ENCODE measurements at places on chromosomes 5 and 9. TPM values are rescaled to one million over a fixed set of nuclear protein-coding genes. Genes with fewer than 3 reads are reported as not detected.

PAEP gene
- total RNA-seq: not detected

CARD19 gene
- 27.5 TPM for total RNA-seq

TEX48 gene
- total RNA-seq: not detected

GPR151 gene
- not detected for total RNA-seq

TBC1D2 gene
- 2.0 TPM for total RNA-seq

CAMK2A gene
- 17.1 TPM for total RNA-seq

ARID3C gene
- total RNA-seq: not detected

UQCRQ gene
- total RNA-seq: 1,987 TPM

PCDHA6 gene
- total RNA-seq: not detected

FGF1 gene
- total RNA-seq: 42.7 TPM

WNK2 gene
- 222 TPM for total RNA-seq

VDAC1 gene
- 475 TPM for total RNA-seq

CD180 gene
- total RNA-seq: 0.65 TPM

FST gene
- 5.8 TPM for total RNA-seq

C5orf63 gene
- total RNA-seq: 11.1 TPM

GRCh38 chr9:15642369-15642962, 89.6 kb downstream of the CCDC171 start:
- DNase-seq: no peak

DNA sequence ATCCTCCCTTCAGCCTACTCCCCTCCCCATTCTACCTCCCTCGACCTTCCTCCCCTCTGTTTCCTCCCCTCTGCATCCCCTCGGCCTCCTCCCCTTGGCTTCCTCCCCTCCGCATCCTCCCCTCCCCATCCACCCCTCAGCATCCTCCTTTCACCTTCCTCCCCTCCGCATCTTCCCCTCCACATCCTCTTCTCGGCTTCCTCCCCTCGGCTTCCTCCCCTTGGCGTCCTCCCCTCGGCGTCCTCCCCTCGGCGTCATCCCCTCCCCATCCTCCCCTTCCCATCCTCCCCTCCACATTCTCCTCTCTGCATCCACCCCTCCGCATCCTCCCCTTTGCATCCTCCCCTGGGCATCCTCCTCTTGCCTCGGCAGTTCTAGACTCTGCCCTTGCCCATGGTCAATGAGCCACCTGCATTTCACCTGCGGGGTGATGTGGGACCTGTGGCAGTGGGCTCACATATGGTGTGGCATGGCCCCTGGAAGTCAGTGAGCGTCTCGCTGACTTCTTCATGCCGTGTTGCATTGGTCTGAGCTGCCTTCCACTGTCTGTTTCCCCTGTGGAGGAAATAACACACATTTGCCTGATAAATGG, 113.0 kb downstream of the WNK2 start:
- DNase-seq: no peak

- DNase-seq: no peak
Measured at GRCh38 chr9:8764051-8764450, 964.5 kb upstream of the DMAC1 start.

GRCh38 chr5:60961685-60962084, 16.7 kb downstream of the NDUFAF2 start:
- DNase-seq: no peak

DNA sequence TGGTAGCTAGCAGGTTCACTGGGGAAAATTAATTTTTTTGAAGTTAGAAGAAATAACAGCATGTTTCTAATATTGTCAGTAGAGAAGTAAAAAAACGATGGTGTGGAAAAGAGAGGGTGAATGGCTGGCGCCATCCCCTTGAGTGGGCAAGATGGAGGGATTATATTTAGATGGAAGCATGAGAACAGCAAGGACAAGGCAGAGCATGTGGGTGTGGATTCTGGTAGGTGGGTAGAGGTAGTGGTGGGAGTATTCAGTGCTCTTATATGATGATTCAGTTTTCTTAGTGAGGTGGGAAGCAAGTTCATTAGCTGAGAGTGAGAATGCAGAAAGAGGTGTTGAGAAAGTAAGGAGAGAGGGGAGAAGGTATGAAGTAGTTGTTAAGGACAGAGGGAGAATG, 188.1 kb downstream of the GABRB2 start:
- DNase-seq: no peak

DNA sequence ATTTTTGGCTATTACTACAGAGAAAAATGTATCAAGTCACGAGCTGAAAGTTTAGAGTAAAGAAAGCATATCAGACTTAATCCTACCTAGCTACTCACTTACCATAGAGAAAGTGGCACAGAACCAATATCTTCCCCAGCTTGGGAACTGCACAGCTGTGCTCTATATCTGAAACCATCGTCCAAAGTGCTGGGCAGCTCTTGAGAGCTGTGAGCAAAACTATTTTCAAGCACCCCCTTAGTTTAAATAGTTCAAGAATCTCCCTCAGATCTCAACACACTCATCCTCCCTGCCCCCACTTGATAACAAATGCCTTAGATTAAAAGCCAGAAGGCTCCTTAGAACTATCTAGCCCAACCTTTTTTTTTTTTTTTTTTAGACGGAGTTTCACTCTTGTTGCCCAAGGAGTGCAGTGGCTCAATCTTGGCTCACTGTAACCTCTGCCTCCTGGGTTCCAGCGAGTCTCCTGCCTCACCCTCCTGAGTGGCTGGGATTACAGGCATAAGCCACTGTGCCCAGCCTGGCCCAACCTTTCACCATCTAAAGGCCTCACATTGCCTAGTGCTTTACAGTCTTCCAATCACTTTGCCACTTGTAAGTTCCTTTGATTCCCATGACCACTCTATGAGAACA, 94.2 kb upstream of the APC start:
- DNase-seq: no peak

GRCh38 chr5:170849374-170849773, 12.4 kb upstream of the RANBP17 start:
- DNase-seq: no peak

GRCh38 chr9:99011161-99011709, 67.5 kb downstream of the COL15A1 start:
- no peak for DNase-seq

- DNase-seq: no peak
Measured at GRCh38 chr9:3698531-3698930, 172.7 kb upstream of the RFX3 start.

DNA sequence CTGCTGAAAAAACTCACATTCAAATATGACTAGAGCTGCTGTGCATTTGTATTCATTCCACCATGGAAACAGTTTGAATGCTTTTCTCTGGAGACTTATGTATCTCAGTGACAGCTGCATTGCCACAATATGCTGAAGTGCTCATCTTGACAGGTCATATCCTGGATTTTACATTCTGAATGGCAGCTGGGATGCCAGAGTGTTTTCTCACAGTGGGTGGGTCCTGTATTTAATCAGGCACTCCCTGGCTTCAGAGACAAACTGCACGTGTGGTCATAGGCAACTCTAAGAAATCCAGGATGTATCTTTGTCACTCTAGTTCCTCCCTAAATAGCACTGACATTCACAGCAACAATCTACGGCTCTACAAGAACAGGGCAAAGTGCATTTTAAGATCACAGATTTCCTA, 75.6 kb downstream of the ST8SIA4 start:
- DNase-seq: no peak

- DNase-seq: no peak
Measured at GRCh38 chr5:134603059-134603458, 29.6 kb downstream of the SAR1B start.

DNA sequence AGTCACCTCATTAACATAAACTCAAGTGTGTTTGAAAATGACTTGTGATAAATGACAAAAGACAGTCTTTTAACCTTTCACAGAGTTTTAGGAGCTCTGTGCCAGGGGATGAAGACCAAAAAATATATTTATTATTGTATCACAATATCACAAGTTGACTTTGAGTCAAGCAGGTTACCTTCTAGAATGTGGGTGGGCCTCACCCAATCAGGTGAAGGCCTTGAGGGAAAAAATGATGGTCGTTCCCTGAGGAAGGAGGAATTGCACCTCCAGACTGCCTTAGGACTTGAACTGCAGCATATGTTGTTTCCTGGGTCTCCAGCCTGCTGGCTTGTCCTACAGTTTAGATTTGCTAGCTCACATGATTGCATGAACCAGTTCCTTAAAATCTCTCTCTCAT, 41.6 kb upstream of the PANK3 start:
- DNase-seq: no peak

GRCh38 chr5:54315736-54316528, 5.6 kb upstream of the ARL15 start:
- DNase-seq: no peak

- no peak for DNase-seq
Measured at GRCh38 chr9:94909250-94909894, 182.9 kb downstream of the AOPEP start.

GRCh38 chr5:131457193-131457592, 177.8 kb downstream of the RAPGEF6 start:
- DNase-seq: no peak

GRCh38 chr5:158055111-158055501, 196.2 kb upstream of the CLINT1 start:
- DNase-seq: no peak

All from Right ventricle myocardium superior (tissue), 1 donor.